Psoas muscle (tissue), 8 donors: ENCODE measurements at places on chromosomes 12 and 14. TPM values are rescaled to one million over a fixed set of nuclear protein-coding genes. Genes with fewer than 3 reads are reported as not detected.

- no peak for DNase-seq
- no peaks in the 10 kb centered on the region for H3K27me3 ChIP-seq
- no peak overlapping the region for H3K4me3 ChIP-seq
- H3K36me3 ChIP-seq, result no peaks in the 10 kb centered on the region
- H3K4me1 ChIP-seq, result no peaks in the 10 kb centered on the region
These were observed 49.9 kb downstream of the KCNMB4 start for GRCh38 chr12:70415987-70416386.

The EID3 gene
- 0.28 TPM for polyA plus RNA-seq

The LRRC43 gene
- 0.06 TPM for polyA plus RNA-seq

The FOXA1 gene
- polyA plus RNA-seq, result 0.01 TPM

The GDF3 gene
- polyA plus RNA-seq, result 0.37 TPM

DNA sequence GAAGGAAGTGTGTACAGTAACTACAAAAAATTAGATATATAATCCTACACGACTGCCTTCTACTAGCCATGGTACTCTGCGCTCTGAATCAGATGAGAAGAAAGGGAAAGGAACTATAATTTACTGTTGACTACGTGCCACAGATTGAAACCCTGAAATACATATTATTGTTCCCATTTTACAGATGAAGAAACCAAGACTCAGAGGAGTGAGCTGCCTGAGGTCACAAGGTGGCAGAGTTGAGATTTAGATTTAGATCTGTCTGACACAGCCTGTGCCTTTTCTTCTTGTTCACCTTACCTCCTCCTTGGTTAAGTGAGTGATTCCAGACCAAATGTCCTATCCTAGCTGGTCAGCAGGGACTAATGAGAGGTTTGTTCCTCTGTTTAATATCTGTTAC is 61.6 kb upstream of the OR4E1 start:
- H3K27me3 ChIP-seq, result no peaks in the 10 kb centered on the region
- no peak for DNase-seq
- no peaks in the 10 kb centered on the region for H3K4me1 ChIP-seq
- H3K36me3 ChIP-seq, result no peaks in the 10 kb centered on the region
- H3K27ac ChIP-seq, result no peak overlapping the region

- no peak for DNase-seq
- H3K27ac ChIP-seq, result no peak overlapping the region
- H3K4me3 ChIP-seq, result no peak overlapping the region
- H3K27me3 ChIP-seq, result peaks cover 21% of the 10 kb centered on the region
These were observed 1133.3 kb downstream of the BCL11B start for GRCh38 chr14:98138666-98139065.

- H3K27ac ChIP-seq, result peak overlapping the region; percentile 72
- no peaks in the 10 kb centered on the region for H3K27me3 ChIP-seq
These were observed 7.3 kb downstream of the PHB2 start for GRCh38 chr12:6963016-6963731.

The TARBP2 gene
- polyA plus RNA-seq, result 21.2 TPM

DNA sequence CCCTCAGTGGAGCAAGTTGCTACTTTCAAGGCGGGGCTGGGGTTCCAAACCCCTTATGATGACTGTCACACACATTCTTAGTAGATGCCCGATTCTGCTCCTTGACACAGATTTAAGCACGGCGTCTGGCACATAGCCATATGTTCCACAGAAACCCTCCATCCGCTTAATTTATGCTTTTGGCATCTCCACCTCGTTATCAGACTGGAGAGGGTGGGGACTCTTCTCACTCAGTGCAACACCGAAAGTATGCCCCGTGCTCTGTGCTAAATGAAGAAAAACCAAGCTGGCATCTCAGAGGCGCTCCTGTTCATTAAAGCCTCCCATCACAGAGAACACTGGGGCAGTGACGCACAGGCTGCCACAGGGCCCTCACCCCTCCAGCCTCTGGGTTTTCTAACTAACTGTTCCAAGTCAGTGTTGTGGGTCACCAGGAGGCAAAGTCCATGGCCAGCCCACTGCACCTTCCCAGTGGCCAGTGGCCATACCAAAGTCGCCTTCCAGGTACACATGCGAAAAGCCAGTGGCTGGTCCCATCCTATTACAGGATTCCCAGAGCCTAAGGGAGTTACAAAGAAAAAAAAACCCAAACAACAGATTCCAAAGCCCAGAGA is 27.3 kb downstream of the CCDC88C start:
- DNase-seq, result no peak
- no peaks in the 10 kb centered on the region for H3K36me3 ChIP-seq
- no peak overlapping the region for H3K4me3 ChIP-seq
- H3K27me3 ChIP-seq, result no peaks in the 10 kb centered on the region

The HOXC6 gene
- polyA plus RNA-seq, result 4.7 TPM

The LRFN5 gene
- polyA plus RNA-seq, result 0.13 TPM

The SMOC1 gene
- polyA plus RNA-seq, result 10.1 TPM

DNA sequence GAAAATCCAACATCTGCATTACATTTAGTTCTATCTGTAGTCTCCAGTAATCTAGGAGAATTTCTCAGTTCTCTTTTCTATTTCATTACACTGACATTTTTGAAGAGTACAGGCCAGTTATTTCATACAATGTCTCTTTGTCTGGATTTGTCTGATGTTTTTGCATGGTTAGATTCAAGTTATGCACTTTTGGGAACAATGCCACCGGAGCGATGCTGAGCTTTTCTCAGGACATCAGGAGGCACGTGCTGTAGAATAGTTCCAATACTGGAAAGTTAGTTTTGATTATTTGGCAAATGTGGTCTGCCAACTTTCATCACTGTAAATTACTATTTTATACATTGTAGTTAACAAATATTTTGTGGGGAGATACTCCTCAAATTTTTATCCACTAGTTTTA is 43.1 kb downstream of the ALDH1L2 start:
- H3K4me3 ChIP-seq, result no peak overlapping the region
- H3K27me3 ChIP-seq, result no peaks in the 10 kb centered on the region
- no peaks in the 10 kb centered on the region for H3K4me1 ChIP-seq
- DNase-seq, result no peak
- H3K36me3 ChIP-seq, result no peaks in the 10 kb centered on the region

DNA sequence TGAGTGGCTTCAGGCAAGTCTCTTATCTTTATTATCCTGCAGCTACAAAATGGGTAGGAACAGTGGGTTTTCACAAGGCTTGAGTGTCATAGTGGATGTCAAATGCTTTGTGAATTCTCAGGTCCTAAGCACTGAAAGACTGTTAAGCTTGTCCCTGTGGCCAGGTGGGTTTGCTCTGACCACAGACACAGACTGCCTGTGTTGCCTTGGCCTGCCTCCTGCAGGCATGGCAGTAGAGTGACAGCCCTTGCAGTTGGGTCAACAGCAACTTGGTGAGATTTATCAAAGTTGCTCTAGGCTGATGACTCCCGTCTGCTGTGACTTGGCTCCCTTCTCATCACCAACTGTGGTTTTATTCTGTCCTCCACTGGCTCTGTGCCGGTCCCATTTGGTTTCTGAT is 520.0 kb upstream of the CCDC196 start:
- no peak for DNase-seq
- H3K4me3 ChIP-seq, result no peak overlapping the region
- H3K27ac ChIP-seq, result no peak overlapping the region
- H3K4me1 ChIP-seq, result no peaks in the 10 kb centered on the region
- H3K27me3 ChIP-seq, result no peaks in the 10 kb centered on the region

The SCARB1 gene
- 7.9 TPM for polyA plus RNA-seq
